ENCODE measurements at places on chromosomes 2 and 18. TPM values are rescaled to one million over a fixed set of nuclear protein-coding genes. Genes with fewer than 3 reads are reported as not detected.

GRCh38 chr18:55096263-55096951 lies 137.1 kb upstream of the CCDC68 start:
- no peak for DNase-seq

DNA sequence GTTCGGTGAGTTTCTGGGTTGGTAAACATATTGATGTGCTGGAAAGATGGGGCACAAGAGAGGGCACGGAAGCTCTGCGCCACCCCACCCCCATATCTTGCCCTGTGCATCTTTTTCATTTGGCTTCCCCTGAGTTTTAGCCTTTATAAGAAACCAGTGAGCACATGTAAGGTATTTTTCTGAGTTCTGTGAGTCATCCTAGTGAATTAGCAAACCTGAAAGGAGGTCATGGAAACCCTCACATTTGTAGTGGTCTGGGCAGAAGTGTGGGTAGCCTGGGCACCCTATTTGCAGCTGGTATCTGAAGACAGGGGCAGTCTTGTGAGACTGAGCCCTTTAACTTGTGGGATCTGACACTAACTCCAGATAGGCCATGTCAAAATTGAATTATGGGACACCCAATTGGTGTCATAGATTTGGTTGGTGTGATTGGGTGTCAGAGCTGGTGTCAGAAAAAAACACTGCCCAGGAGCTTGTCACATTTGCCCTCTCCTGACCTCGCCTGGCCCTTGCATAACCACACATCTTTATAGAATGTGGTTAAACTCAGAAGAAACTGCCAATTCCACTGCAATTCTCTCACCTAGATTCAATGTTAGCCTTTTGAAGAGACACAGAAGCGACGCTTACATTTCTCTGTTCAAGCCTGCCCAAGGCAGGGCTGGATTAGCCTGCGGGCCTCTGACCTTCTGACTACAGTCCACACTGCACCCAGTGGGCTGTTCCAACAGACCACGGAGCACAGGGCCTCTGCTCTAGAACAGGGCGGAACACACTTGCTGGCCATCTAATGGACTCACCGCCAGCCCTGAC lies 12.0 kb upstream of the GALM start:
- DNase-seq = no peak

DNA sequence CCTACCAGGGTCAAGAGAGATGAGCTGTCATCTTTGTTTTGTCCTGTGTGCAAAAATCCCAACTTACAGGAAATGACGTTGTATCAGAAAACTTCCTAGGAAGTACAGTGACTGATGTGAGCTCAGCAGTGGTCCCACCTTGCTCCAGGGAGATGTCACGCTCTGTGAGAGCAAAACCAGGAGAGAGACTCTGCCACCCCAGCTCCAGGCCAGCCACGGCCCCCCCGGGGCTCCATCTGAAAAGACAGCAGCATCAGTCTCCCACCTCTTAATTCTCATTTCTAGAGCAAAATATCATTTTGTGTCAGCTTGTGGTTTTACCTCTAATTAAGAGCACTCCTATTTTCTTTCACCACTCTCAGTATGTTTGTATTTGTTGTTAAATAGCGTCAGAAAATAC lies 57.5 kb downstream of the MYL12B start:
- DNase-seq = no peak

- no peak for DNase-seq
Measured at GRCh38 chr18:68560128-68560527, 154.8 kb downstream of the TMX3 start.

PPP1R1C gene
- total RNA-seq = not detected

SCYGR4 gene
- not detected for total RNA-seq

NDC80 gene
- 2.6 TPM for total RNA-seq
